KG1 (cell line): ENCODE measurements at places on chromosomes 12 and 14.
A peak's percentile ranks its signal among the peaks of the same experiment; 100 is the strongest.

GRCh38 chr14:23513005-23513817 lies 38.4 kb downstream of the ZFHX2 start:
- DNase-seq: no peak

DNA sequence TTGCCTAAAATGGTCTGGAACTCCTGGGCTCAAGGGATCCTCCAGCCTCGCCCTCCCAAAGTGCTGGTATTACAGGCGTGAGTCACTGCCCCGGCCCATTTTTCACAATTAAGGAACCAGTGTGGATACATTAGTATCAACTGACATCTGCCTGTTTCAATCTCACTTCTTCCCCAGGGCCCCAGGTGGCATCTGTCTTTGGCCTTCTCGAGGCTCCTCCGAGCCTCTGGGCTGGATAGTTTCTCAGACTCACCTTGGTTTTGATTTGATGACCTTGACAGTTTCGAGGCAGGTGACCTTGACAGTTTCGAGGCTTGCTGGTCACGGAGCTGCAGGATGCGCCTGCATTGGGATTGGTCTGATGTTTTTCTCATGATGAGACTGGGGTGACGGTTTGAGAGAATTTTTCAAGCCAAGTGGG lies 41.0 kb upstream of the NCOR2 start:
- no peak for DNase-seq

DNA sequence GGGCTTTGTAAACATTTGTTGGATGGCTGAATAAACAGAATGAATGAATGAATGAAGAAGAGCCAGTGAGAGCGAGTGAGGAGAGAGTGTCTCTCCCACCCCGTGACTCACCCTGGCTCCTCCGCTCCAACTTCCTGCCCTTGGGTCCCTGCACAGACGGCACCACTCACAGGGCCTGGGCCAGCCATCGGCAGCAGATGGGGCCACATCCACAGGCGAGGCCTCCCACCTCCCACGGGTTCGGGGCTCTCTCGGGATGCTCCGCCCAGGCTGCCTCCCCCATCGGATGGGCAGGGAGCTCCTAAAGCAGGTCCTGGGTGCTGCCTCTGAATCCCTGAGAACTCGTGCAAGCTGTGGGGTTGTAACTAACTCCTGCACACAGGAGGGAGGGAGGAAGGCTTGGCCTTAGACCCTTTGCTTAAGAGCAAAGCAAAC lies 41.3 kb downstream of the CCNK start:
- no peak for DNase-seq

DNA sequence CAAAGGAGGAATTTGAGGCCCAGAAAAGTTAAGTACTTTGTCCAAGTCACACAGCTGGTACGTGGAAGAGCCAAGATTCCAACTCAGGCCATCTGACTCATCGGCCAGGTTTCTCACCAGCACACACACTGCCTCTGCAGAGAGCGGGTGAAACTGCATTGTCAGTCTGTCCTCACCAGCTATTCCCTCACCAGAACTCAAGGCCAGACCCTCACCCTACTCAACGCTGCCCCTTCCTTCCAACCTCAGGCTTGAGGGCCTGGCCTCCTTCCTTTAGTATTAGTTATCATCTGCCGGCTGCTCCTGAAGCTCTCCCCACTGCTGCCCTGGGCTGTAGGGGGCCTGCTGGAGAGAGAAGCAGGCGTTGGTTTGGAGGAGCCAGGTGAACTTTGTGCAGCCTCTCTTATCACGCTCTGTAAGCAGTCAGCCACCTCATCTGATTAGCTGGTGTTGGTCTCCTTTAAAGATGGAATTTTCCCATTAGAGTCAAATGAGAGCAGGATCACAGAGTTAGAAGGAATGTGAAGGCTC lies 16.6 kb upstream of the PLEK2 start:
- no peak for DNase-seq

- no peak for DNase-seq
Observed at GRCh38 chr12:53365245-53365904, 14.6 kb upstream of the SP1 start.

DNA sequence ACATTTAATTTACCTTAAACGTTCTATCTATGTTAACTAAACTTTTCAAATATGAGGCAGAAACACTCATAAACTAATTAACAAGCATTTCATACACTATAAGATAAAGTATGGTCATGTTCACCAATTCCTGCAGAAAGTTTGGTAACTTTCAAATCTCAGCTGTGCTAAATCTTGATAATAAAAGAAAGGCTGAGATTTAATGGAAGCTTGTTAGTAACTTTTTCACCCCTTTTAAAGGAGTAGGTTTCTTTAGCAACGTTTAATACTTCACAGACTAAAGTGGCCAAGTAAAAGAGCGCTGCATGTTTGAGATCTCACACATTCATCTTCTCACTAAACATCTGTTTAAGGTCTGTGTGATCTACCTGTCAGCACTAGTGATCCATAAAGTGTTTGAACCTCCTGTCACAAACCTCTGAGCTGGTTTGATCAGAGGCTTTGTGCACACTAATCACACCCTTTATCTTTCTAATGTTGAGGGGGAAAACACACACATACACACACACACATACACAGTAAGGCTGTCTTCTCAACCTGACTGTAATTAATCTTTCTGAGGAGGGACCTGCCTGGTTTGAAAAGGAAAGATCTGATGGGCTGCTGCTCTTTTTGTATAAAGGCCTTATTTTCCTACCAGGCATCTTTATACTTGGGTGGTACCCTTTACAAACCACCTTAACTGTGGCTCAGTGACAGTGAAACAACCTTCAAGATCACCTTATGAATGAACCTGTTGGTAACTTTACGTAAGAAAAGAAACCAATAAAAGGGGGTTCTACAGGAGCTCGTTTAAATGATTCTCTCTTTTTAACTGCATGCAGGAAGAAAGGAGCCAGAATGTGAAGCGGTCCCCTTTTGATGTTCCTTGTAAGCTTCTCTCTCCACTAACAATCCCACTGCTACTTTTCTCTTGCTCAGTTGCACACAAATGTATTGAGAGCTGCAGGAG lies 244.2 kb downstream of the SOX5 start:
- DNase-seq: no peak

GRCh38 chr12:1769809-1770494 lies 50.4 kb upstream of the LRTM2 start:
- DNase-seq: no peak

DNA sequence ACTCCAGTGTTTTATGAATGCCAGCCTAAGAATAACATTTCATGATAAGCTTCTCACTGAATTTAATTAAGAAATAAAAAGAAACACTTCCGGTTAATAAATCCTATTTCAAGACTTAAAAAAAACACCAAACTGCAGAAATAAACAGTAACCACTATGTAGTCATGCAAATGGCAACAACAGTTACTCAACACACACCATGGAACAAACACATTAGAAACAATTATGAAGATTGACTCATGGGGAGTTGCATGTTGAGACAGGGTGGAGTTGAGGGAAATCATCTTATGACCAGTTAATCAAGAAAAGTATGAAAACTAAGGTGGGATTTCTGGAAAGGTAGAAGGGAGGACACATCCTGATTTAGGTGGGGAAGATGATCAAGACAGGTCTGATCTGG lies 52.7 kb downstream of the PLBD1 start:
- no peak for DNase-seq

DNA sequence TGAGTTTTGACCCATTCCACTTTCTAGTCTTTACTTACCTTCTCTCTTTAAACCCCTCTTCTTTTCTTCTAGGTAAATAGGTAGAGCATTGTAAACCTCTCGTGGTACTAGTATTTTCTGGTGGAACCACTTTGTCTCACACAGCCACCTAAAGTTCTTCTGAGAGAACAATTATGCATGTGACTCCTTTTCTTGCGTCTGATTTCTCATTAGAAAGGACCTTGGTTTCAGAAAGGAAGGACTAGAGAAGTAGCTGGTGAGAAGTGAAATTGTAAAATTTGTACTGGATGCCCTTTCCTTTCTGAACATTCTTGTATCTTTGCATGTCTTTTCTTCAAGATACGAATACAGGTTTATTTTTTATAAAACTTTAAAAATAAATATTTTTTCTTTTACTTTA lies 99.0 kb downstream of the NUBPL start:
- no peak for DNase-seq

DNA sequence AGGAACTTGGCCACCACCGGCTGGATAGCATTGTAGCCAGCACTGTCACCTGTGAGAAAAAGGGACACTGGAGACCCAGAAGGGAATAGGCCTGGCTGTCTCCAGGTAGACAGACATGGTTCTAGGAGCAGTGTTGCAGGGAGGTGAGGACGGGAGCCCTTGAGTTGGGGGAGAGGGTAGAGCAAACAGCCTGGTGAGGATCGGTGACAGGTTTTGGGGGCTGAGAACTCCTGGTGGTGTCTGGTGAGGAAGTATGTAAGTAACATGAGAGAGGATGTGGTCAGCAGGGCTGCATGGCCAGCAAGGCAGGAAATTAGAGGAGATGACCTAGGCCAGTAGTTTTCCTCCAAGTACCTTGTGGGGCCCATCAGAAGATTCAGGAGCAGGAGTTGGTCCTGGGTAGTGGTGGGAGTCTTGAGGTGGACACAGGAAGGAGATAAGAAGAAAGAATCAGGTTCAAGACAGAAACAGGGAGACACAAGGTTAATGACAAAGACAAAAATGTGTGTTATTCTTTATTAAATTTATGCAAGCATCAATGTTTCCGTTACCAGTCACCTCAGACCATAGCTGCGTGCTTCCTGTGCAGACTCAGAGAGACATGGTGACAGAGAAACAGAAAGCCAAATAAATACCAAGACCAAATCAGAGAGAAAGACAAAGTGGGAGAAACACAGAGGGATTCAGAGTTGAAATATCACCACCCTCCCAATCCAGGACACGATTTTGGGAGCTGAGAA lies at the start of gene ARHGAP9:
Gene ARHGAP9, minus strand, starts transcription at position 491 of the 740 bp plus-strand sequence. Its CDS starts 460 bp downstream, at position 31.
- DNase-seq: no peak

GRCh38 chr12:88509347-88509746 lies 70.9 kb downstream of the KITLG start:
- no peak for DNase-seq

DNA sequence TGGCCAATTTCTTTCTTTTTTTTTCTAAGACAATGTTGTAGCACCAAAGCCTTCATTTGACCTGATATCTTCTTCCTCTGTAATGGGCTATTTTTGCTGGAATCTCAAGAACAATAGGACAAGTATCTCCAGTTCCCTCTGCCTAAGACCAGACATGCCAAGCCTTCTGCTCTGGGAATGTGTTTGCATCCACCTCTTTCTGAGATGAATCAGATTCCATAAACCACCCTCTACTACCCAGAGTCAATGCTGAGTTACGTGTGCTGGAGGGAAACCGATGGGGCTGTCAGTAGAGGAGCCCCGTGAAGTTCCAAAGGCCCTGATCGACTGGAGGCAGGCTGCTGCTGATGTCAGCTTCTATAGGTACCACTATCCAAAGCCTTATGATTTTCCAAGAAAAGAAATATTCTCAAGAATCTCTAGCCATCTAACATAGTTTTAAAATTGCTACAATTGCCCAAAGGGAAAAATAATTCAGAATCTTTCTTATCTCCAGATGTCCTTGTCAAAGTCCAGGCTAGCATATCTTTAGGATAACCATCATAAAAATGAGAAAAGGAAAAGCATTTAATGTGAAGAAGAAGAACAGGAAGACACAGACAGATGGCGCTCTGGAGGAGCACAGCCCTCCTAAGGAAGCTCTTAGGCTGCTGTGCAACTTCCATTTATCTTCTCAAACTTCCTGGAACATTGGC lies 101.9 kb downstream of the SLC8A3 start:
- DNase-seq: peak; percentile 20

GRCh38 chr14:44149597-44149996 lies 357.5 kb downstream of the FSCB start:
- DNase-seq: no peak

DNA sequence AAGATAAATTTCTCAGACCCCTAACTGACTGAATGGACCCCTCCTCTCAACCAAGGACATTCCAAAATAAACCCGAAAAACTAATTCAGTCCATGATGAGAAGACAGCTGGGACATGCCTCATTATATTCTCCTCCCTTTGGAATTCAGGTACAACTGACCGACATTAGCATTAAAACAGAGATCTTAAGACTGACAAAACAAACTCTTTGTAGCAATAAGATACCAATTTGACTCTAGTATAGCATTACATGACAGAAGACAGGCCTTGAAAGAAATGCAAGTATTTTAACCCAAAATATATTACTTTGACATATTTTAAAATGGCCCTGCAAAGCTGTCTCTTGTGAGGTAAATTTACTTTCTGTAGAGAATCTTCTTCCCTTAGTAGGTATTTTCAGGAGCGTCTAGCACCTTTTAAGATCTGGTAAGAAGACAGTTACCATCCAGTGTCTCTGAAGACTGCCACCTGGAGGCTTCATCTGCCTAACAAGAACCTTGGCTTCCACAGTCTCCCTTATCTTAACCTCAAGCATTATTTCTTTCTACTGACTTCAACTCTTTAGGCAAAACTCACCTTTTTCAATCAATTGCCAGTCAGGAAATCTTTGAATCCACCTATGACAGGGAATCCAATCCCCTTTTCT lies 957.5 kb downstream of the SLC6A15 start:
- no peak for DNase-seq

DNA sequence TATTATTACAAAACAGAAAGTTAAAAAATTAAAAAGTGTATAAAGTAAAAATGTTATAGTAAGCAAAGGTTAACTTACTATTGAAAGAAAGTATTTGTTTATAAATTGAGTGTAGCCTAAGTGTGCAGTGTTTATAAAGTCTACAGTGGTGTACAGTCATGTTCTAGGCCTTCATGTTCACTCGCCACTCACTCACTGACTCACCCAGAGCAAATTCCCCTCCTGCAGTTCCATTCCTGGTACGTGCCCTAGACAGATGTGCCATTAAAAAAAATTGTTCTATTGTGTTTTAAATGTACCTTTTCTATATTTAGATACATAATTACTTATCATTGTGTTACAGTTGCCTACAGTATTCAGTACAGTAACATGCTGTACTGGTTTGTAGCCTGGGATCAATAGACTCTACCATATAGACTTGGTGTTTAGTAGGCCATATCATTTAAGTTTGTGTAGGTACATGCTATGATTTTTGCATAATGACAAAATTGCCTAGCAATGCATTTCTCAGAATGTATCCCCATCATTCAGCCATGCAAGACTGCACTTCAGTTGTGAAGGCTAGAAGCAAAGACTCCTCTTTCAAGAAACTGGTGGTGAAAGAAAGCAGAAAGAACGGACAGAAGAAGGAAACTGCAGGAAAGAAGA lies 100.6 kb downstream of the DACT1 start:
- DNase-seq: no peak

DNA sequence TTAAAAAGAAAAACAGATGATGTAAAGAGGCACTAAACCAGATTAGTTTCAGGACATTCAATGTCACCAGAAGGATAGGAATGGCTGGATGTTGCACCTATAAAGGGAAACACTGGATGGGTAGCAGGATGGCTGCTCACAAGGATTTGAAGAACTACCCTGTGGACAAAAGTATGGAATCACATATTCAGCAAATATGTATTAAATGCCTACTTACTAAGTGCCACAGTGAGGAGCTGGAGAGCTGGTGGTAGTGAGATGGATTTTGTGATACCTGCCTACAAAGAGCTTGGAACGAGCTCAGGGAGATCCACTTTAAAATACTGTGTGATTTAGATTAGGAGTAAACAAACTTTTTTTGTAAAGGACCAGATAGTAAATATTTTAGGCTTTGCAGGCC lies 316.2 kb downstream of the PAWR start:
- DNase-seq: no peak

GRCh38 chr14:36657399-36658122 lies 4.1 kb upstream of the PAX9 start:
- DNase-seq: no peak
